Psoas muscle (tissue), 8 donors: ENCODE measurements at places on chromosomes 11 and 22.

DNA sequence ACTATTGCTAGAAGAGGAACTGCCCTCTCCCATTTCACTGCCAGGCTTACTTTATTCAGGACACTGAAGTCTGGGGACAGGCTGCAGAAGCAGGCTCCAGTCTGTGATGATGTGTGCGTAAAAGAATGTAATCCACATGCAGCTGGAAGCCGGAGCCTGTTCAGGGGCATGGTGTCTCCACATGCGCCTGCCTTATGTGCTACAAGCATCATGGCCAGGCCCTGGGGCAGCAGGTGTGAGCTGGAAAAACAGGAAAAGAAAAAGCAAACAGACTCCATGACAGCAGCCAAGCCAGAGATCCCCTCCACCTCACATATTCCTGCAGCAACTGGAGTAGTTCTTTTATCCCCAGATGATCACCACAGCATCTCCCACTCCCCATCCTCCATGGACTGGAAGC is 33.4 kb downstream of the ARFGAP2 start:
- no peak for DNase-seq

- DNase-seq: peak; percentile 61
These were observed at the start of gene POGLUT3 for GRCh38 chr11:108498046-108498815. TSS of gene POGLUT3 (minus strand) at chr11:108498384. CDS start at chr11:108498366, 18 bp downstream.

GRCh38 chr11:111476956-111477355 is 35.2 kb downstream of the BTG4 start:
- no peak for DNase-seq

DNA sequence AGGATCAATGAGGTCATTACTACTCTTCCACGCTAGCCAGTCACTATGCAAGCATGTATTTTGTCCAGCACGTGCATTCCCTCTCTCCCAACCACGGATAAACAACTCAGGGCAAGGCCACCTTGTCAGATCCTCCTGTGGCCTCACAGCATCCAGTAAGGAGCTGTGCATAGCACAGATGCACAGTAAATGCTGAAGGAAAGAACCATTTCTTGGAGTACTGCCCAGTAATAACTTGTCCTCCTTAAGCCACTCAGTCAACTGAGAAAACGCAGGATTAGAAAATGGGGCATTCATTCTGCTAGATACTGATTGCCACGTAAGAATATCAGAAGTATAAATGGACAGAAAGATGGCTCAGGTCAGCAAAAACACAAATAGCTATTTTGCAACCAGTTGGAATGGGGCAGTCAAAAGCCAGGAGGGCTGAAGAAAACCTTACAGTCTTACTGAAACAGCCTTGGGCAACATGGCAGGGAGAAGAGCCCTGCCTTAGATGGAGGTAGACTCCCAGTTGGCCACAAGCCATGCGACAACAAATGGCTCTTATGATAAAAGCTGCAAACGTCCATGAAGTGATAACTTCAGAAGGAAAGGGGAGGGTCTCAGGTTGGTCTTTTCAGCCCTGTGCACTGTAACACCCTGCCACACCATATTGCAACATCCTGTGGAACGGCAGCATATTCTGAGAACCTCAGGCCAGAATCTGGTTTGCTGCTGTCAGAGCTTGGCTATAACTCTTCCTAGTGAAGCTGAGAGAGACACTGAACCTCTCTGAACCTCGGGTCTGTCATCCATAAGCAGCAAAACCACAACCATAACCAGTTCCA is 23.0 kb downstream of the PC start:
- no peak for DNase-seq

DNA sequence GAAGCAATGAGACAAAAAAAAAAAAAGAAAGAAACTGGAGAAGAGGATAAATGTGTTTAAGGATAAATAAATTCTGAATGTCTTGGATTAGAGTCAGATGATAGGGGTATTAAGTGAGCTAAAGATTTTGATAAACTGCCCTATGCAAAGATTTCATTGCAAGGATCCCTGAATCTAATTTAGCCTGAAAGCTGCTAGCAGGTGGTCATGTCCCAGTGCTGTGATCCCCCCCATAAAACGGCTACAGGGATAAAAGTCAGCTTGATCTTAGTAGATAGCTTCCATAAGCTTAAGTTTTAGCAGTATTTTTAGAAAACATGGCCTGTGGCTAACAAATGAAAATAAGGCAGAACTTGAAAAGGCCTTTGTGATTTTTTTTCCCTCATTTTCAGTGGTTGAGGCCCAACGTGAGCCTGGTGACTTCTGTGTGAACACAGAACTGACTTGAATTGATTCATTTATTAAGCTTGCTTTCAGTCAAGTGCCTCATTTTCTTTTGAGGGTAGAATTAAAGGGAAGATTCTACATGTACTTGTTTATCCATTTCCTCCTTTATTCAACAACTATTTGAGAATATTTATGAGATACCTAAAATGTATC is 44.5 kb downstream of the CD44 start:
- DNase-seq: no peak

- no peak for DNase-seq
These were observed 11.0 kb downstream of the MPZL3 start for GRCh38 chr11:118240999-118241763.

DNA sequence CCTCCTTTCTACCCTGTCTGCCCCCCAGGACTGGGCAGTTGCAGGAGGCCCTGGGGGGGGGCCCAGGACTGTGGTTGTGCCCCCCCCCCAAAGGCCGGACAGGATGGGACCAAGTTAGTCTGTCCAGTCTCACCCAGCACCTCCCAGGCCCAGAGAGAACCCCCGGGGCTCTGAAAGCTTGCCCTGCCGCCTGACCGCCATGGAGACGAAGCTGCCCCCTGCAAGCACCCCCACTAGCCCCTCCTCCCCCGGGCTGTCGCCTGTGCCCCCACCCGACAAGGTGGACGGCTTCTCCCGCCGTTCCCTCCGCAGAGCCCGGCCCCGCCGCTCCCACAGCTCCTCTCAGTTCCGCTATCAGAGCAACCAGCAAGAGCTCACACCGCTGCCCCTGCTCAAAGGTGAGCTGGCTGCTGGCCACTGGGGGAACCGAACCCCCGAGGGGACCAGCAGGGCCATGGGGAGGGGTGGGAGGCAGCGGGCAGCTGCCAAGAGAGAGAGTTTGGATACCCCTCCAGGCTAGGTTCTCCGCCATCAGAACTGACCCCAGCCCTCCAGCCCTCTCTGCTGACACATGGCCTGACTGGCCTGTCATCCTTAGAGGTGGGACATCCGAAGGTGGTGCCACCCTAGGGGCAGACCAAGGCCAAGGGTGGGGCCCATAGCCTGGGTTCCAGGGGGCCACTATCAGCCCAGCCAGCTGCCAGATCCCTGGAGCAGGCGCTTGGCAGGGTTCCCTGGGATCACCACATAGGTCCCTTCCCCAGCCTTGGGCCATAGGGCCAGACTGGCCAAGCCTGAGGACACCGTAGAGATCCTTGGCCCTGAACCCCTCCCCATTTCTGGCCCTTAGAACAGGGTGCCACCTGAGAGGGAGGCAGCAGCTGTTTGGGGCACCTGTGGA is 1.3 kb downstream of the PPP2R5B start:
- DNase-seq: no peak

GRCh38 chr11:9852465-9852864 is 188.6 kb downstream of the SWAP70 start:
- no peak for DNase-seq

DNA sequence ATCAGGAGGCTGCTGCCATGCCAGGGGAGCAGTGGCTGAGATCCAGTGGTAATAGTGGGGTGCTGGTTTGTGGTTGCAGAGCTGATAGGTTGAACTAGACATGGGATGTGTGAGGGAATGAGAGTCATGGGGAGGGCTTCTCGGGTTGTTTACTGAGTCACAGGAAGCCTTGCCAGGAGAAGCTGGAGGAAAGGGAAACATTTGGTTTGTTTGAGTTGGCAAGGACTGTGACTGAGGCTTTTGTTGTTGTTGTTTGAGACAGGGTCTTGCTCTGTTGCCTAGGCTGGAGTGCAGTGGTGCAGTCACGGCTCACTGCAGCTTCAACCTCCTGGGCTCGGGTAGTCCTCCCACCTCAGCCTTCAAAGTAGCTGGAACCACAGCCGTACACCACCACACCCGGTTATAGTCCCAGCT is 49.3 kb downstream of the CABIN1 start:
- DNase-seq: no peak

DNA sequence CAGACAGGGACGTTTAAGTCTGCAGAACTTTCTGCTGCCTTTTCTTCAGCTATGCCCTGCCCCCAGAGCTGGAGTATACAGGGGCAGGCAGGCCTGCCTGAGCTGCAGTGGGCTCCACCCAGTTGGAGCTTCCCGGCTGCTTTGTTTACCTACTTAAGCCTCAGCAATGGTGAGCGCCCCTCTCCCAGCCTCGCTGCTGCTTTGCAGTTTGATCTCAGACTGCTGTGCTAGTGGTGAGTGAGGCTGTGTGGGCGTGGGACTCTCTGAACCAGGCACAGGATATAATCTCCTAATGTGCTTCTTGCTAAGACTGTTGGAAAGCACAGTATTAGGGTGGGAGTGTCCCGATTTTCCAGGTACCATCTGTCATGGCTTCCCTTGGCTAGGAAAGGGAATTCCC is 38.5 kb downstream of the NELL1 start:
- no peak for DNase-seq

DNA sequence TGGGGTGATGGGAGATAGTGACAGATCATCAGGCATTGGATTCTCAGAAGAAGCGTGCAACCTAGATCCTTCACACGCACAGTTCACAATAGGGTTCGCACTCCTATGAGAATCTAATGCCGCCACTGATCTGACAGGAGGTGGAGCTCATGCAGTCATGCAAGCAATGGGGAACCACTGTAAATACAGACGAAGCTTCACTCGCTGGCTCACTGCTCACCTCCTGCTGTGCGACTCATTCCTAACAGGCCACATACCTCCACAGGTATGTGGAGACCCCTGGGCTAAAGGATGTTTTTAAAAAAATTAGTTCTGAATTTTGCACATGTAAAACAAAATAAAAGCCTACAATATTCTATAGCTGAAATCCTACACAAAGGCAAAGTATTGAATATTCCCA is 20.5 kb upstream of the TEAD1 start:
- DNase-seq: no peak

- no peak for DNase-seq
These were observed 21.6 kb downstream of the SVIP start for GRCh38 chr11:22807855-22808570.

DNA sequence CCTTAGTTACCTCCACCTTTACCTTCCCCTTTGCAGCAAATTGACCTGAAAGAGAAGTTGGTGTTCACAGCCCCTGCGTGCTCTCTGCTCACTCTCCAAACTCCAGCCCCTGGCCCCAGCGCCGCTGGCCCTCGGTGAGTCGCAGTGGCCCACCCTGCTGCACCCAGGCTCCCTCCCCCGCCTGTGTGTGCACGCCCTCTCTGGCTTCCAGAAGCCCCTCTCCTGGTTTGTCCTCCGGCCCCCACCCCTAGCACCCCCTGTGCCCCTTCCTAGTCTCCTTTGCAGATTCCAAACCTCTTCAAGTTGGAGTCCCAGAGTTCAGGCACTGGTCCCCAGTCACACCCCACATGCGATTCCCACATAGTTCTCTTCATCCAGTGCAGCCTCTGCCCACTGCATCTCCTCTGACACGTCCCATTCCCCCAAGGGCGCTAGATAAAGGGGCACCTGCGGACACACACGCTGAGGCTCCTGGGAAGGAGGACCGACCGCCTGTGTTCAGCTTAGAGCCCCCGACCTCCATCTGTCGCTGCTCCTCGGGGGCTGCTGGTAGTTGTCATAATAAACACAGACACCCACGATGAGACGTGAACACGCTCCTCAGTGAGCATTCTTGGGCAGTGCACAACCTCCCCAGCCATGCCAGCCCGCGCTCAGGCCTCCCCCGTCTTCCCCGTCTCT is 1.5 kb upstream of the PHRF1 start:
- no peak for DNase-seq

DNA sequence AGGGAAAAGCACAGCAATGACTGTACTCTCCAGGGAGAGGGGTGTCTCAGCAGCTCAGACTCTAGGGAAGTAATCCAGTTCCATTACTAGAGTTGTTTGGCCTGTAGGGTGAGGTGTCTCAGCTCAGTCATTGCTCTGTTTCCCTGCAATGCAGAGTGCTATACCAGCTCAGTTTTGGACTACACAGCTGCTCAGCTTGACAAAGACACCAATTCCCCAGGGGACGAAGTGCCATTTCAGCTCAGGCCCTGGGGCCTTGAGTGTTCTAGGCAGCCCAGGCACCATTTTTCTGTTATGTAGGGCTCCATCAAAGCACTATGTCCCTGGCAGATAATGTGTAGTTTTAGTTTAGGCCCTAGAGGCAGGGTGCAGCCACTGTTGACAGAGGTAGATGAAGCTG is 18.2 kb downstream of the CALCB start:
- DNase-seq: no peak

- no peak for DNase-seq
These were observed 3.5 kb downstream of the ZDHHC24 start for GRCh38 chr11:66542362-66542761.

DNA sequence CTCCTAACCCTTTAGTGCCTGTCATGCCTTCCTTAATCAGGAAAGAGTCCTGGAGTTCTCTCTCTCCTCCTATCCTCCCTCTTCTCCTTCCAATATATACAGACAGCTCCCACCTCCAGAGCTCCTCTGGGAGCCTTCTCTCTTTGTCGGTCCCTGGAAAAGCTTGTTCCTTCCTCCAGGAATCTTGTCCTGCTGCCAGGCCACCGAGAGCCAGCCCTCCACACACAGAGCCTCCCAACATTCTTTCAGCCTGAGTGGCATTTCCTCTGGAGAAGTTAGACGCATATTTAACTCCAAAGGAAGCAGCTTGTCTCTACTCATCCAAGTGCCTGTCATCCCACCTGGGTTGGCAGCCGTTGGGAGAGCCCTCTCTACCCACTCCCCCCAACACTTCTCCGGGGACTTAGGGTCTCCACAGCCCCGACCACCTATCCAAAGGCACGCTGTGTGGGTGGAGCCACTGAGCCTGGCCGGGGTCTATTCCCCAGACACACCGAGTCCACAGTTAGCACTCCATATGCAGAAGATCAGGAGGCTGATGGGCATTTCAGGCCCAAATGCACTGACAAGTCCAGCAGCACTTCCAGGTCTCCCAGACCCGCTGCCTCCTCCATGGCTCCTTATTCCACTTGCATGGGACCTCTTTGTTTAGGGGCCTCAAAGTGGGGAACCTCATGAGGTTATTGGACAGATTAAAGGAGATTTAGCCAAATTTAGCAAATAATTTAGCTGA is 31.1 kb downstream of the DKK3 start:
- peak; percentile 76 for DNase-seq

DNA sequence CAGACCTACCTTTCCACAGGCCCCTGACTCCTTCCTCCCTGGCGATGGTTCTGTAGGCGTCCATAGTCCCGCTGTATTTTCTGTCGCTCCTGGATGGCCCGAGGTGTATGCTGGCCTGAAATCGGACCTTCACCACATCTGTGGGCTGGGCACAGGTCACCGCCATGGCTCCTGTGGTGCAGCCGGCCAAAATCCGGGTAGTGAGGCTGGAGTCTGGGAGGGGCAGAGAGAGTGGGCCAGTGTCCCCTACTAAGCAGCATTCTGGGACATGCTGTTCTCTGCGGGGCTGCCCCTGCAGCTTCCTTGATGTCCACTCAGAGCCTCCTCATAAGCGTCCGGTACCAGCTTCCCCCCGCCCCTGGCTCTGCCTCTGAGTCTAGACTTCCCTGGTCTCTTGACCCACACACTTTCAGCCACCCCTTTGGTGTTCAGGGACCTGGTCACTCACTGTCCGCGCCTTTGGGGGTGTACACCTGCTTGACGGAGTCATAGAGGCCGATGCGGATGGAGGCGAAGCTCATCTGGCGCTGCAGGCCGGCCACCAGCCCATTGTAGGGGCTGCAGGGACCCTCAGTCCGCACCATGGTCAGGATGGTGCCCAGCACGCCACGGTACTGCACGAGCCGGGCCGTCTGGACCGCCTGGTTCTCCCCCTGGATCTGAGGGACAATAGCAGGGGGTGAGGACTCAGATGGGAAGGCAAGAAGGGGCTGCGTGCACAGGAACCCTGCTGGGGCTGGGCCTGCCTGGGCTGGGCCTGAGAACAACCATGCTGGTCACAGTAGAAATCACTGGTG is 3.0 kb downstream of the UCP3 start:
- DNase-seq: no peak
